ENCODE measurements at places on chromosomes 7 and 10. TPM values are rescaled to one million over a fixed set of nuclear protein-coding genes. Genes with fewer than 3 reads are reported as not detected.

- no peak for DNase-seq
These were observed 31.6 kb downstream of the ASZ1 start for GRCh38 chr7:117395743-117396142.

- no peak for DNase-seq
These were observed 39.5 kb downstream of the NT5C2 start for GRCh38 chr10:103153302-103154197.

The ADRA2A gene
- 1.2 TPM for polyA plus RNA-seq

The SNCG gene
- 84.3 TPM for polyA plus RNA-seq

GRCh38 chr7:53602817-53603418 is 567.5 kb downstream of the POM121L12 start:
- DNase-seq = no peak

The C10orf62 gene
- polyA plus RNA-seq = not detected

DNA sequence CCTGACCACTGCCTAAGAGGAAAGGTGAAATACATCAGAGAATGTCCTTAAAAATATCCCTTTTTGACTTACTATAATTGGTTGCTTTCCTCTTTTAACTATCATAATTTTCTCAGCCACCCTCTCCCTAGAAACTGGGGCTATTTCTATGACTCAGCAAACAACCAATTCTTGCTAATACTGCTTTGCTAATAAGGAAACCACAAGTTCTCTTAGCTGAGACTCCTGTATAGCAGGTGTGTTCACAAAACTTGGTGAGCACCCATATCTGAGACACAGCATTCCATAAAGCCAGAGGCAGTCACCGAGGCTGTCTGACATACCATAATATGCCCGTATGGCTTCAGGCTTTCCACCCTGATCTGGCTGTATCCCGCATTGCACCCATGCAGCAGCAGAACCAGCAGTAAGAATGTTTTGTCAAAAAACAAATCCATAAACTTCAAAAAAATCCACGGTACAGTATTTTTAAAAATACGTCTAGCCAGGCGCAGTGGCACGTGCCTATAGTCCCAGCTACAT is 191.7 kb upstream of the C7orf33 start:
- no peak for DNase-seq

- peak; percentile 48 for DNase-seq
These were observed 12.0 kb upstream of the BTBD16 start for GRCh38 chr10:122259075-122259466.

The TRIM50 gene
- polyA plus RNA-seq = 0.18 TPM

The RET gene
- polyA plus RNA-seq = 0.10 TPM

Measured in spleen (tissue), 13 donors.